ENCODE measurements at places on chromosomes 1 and 21.

GRCh38 chr1:39652554-39652953 is 13.1 kb upstream of the HEYL start:
- no peak overlapping the region for H3K4me3 ChIP-seq
- H3K27me3 ChIP-seq = peaks cover 29% of the 10 kb centered on the region
- H3K36me3 ChIP-seq = no peaks in the 10 kb centered on the region

DNA sequence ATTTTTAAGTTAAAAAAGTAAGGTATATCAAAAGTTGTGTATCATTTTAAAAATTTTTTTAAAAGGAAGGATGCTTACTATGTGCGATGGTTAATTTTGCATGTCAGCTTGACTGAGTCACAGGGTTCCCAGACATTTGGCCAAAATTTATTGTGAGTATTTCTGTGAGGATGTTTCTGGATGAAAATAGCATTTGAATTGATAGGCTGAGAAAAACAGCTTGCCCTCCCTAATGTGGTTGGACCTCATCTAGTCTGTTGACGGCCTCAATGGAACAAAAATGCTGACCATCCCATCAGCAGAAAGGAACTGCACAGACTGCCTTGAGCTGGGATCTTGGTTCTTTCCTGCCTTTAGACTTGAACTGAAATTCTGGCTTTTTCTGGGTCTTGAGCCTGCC is 724.5 kb downstream of the NCAM2 start:
- H3K36me3 ChIP-seq = peaks cover 27% of the 10 kb centered on the region
- H3K4me3 ChIP-seq = no peak overlapping the region

DNA sequence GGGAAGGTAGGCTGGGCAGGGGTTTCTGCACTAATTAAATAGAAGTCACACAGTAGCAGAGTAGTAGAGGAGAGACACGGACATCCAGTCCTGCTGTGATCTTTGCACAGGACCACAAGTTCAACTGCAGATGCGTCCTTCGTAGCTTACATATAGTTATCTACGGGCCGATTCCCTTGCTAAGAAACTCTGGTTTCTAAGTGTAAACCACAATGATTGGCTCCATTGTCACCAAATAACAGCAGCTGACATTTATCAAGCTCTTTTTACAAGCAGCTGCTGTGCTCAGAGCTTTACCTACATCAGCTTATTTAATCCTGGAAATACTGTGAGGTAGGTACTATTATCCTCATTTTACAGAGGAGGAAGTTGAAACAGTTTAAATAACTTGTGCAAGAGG is 3.1 kb downstream of the SLC45A3 start:
- H3K36me3 ChIP-seq = no peaks in the 10 kb centered on the region
- no peak for DNase-seq
- no peak overlapping the region for H3K27ac ChIP-seq
- H3K4me1 ChIP-seq = peaks cover 19% of the 10 kb centered on the region
- no peak overlapping the region for H3K4me3 ChIP-seq
- peaks cover 4% of the 10 kb centered on the region for H3K27me3 ChIP-seq

DNA sequence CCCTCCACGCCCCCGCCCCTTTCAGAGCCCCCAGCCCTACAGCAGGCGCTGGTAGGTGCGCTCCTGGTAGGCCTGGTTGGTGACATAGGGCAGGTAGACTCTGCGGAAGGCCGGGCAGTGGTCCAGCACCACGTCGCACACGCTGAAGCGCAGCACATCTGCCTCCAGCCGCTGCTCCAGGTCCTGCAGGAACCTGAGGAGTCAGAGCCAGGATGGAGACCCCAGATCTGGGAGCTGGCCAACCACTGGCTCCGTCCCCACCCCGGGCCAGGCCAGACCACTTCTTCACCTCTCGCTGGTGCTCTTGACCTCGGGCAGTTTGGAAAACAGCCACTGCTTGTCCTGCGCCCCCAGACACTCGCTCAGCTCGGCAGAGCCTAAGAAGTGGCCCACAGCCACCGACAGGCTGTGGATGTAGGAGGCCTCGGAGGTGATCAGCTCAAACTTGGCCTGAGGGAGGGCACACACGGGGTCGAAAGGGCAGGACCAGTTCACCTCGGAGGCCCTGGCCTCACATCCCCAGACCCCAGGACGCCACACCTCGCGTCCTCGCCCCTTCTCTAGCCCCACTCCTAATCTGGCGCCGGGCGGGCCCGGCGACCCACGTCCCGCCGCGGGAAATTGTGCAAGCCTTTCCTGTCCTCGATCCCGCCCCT is 6.4 kb downstream of the ARHGEF19 start:
- H3K27me3 ChIP-seq = peaks cover 11% of the 10 kb centered on the region
- DNase-seq = no peak
- H3K36me3 ChIP-seq = no peaks in the 10 kb centered on the region
- H3K27ac ChIP-seq = peak overlapping the region; percentile 99
- peaks cover 5% of the 10 kb centered on the region for H3K4me1 ChIP-seq

- no peaks in the 10 kb centered on the region for H3K27me3 ChIP-seq
- peak overlapping the region; percentile 38 for H3K27ac ChIP-seq
- DNase-seq = peak; percentile 40
Measured at GRCh38 chr21:29149808-29150425, 19.5 kb downstream of the MAP3K7CL start.

GRCh38 chr1:53559391-53559815 is 100.2 kb downstream of the DMRTB1 start:
- no peak overlapping the region for H3K27ac ChIP-seq
- DNase-seq = no peak
- H3K27me3 ChIP-seq = peaks cover 14% of the 10 kb centered on the region
- no peaks in the 10 kb centered on the region for H3K4me1 ChIP-seq
- no peaks in the 10 kb centered on the region for H3K36me3 ChIP-seq
- no peak overlapping the region for H3K4me3 ChIP-seq

Measured in HFFc6 (cell line).